ENCODE measurements at places on chromosomes 12 and 14.

- no peak for DNase-seq
Measured at GRCh38 chr14:54769951-54770863, 132.4 kb downstream of the GCH1 start.

DNA sequence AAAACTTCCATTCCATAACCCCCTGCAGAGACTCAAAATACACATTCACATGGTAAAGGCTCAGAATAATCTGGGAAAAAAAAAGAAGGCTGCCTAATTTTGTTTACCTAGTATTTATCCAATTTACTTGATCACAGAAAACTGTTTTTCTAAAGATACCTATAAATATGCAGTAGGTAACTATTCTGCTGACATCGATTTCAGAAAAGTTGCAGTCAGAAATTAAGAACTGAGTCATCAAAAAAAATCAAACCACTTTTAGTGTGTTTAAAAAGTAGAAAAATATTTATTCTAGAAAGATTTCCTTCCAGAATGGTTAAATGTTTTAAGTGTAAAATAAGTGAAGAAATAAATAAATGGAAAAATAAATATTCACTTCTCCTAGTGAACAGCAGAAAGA, 254.5 kb upstream of the CAND1 start:
- no peak for DNase-seq

GRCh38 chr12:40971911-40972310, 216.2 kb upstream of the PDZRN4 start:
- DNase-seq: no peak

DNA sequence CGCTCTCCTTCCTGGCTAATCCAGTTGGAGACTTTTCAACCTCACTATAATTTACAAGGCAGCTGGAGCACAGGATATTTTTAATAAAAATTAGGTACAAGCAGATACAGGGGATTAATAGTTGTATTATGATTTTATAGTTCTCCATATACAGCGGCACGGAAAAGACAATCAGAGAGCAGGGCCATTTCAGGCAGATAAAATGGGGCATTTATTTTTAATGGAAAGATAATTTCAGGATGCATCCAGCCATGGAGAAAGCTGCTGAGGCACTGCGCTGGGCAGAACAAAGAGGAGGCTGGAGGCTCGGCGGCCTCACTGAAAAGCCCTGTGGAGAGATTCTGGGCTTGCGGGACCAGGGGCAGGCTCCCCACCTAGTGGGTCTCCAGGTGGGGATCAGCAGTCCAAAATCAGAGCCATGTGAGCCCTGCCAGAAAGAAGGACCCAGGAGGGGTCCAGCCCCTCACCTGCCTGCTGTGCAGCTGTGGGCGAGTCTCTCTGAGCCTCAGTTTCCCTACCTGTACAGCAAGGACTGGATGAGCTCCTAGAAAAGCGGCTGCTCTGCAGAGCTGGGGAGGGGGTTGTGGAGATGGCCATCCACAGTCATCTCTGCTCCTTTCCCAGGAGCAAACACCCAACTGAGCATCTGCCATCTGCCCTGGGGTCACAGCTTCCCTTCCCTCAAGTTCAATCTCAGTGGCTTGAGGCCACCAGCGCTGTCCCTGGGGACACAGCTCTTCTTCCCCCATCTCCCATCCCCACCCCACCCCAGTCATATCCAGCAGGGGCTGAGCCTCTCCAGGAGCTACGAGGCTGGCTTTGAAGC, 23.9 kb upstream of the C14orf180 start:
- no peak for DNase-seq

DNA sequence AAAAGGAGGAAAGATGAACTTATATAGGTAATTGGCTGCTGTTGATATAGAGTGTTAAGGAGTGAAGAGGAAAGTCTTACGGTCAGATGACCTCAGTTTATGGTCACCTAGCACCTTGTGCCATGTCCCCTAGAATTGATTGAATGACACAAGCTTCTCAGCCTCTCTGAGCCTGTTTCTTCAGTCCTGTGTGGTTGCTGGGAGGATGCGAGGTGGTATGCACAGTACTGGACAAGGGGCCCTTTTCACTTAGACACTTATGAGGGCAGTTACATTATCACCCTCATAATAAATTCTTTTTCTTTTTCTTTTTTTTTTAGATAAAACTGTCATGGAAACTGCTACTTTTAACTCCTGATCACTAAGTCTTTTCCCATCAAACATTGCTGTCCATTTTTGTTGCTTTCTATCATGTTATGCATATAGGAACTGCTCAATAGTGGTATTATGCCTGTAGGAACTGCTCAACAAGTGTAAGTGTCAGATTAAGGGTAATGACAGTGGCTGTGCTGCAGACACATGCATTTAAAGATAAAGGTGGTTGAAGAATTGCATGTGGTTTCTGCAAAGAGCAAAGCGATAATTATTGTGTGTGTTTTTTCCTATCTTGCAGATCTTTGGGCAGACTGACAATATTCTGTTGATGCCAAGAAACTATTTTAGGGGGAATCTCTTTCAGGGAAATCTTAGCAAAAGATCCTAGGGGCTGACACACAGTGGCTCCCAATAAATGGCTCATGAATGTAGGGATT, 11.6 kb downstream of the ANO6 start:
- no peak for DNase-seq

DNA sequence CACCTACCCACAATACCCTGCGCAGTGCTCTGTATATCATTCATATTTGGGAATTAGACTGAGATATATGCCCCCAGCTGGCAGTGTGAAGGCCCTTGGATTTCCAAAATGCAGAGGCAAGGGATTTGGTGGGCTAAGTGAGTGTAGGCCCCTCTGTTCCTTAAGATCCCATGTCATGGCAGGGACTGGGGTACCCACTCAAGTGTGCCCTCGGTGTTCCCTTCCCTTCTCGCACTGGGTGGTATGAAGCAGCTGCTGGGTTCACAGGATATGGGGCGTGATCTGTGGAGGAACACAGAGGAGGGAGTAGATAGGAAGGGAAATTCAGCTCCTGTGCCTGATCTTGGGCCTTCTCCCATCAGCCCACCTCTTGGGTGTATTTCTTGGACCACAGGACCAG, 63.1 kb upstream of the VASH1 start:
- no peak for DNase-seq

DNA sequence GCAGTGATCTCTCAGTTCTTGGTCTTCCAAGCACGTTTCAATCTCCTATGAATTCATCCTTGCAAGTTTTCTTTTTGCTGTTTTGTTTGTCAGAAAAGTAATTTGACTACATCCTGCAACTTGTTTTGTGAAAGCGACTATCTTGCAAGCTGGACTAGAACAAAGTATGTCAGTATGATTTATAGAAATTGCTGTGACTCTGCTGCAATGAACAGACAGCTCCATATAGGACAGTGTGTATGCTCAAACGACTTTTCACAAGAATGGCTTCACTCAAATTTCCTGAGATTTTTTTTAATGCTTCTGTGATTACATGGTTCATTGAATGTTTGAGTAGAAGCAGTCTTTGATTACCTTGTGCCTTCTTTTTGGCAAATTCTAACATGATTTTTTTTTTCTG, 123.5 kb upstream of the TRHDE start:
- DNase-seq: no peak

GRCh38 chr12:80445083-80445793, 1.2 kb downstream of the PTPRQ start:
- DNase-seq: no peak

GRCh38 chr14:100313464-100314230, 7.4 kb upstream of the SLC25A29 start:
- no peak for DNase-seq

DNA sequence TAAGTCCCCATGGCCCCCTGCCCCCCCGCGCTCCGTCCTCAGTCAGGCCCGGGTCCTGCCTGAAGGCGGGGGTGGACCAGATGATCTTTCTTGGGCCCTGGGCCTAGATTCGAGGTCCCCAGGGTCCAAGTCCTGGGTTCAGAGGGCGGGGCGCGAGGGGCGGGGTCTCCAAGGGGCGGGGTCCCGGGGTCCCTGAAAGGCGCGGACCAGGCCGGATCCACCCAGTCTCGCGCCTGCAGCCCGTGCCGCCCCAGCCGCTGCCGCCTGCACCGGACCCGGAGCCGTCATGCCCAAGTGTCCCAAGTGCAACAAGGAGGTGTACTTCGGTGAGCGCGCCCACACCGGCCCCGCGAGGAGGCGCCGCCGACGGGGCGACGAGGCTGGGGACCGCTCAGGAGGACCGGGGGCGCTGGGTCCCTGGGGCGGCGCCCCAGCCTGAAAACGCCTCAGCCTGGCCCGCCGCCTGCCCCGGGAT, 325 bp downstream of the CRIP1 start:
- DNase-seq: no peak

DNA sequence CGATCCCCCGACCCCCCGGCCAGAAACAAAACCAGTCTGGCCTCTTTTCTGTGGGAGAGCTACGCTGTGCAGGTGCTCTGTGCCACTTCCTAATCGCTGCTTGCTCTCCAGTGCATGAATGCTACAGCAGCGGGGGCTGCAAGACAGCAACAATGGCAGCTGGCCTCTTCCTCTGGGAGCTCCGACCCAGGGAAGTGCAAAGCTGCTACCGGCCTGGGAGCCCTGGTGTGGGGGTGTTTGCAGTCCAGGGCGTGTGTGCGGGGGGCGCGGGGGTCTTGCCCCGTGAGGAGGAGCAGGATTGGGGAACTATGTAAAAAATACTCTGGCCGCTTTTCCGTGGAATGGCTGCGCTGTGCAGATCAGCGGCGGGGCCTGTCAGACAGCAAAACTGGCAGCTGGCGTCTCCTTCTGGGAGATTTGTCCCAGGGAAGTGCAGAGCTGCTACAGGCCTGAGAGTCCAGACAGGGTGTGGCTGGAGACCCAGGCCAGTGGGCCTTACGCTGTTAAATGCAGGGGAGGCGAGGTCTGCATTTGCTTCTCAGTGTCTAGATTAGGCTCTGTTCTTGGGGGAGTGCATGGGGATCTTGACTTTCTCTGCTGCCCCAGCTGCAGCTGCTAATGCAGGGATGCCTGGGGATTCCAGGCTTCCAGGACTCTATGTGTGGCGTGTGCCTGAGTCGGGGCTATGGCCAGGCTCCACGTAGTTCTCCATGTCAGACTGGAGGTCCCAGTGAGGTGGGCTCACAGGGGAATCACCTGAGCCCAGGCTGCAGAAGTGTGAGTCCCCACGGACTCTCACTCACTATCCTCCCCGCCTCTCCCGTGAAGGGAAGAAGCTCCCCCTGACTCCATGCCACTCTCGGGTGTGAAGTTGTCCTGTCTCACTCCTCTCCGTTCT, 344.5 kb downstream of the AEBP2 start:
- DNase-seq: no peak

- no peak for DNase-seq
Measured at GRCh38 chr12:106282457-106283097, 20.0 kb upstream of the TCP11L2 start.

GRCh38 chr12:59620326-59620725, 24.5 kb downstream of the SLC16A7 start:
- no peak for DNase-seq

GRCh38 chr14:105417690-105418121, 1.9 kb upstream of the MTA1 start:
- DNase-seq: no peak

GRCh38 chr14:58832095-58832521, 194.3 kb downstream of the DACT1 start:
- no peak for DNase-seq

DNA sequence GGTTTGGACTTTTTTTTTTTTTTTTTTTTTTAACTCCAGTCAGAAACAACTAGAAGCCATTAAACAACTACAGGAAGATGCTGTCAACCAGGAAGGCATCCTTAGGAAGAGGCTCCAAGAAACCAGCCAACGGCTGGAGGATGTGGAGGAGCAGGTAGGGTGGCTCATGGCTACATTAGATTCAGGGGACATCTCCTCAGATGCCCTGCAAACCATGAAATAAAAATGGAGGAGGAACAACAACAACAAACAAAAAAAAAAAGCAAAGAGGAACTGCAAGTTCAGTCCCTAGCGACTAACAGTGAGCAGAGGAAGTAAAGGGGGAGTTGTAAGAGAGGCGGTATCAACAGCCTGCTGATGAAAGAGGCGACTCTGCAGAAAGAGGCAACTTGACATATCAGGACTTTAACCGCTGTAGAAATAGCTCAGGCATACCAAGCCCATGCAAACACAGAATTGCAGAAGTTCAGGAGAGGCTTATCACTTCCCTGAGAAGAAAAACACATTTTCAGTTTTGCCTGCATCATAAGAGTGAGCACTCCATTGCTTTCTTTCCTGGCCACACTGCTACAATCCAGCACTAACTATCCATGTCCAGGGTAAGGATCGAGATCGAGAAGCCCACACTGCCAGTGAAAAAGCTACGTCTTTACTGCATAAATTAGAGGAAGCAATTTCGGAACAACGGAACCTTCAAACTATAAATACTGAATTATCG, 103.5 kb upstream of the BCAT1 start:
- no peak for DNase-seq

DNA sequence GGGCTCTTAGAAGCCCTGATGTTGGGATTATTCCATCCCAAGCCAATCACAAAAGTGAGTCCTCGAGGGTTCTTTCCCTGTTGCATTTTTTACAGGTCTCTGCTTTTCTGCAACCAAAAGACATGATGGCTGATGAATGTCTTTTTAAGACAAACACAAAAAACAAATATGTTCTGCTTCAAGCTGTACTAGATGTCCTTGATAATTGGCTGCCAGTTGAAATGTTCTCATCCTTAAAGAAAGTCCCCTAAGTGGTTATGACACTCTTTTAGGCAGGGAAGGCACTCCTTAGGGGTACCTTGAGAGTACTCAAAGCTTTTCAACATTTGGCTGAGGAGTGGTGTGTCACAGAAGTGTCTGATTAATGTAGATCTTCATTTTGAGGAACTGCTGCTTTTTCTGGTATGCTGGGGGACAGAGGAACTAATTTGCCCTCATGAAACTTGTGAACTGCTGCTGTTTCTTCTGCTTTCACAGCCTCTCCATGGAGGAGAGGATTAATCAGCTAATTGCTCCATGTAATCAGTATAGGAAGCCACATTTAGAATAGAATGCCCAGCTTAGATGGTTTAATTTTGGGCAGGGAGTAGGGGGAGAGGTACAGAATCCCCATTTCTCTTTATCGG, 22.8 kb upstream of the IGF1 start:
- DNase-seq: no peak

GRCh38 chr14:70170976-70171375, 17.8 kb downstream of the SLC8A3 start:
- no peak for DNase-seq

DNA sequence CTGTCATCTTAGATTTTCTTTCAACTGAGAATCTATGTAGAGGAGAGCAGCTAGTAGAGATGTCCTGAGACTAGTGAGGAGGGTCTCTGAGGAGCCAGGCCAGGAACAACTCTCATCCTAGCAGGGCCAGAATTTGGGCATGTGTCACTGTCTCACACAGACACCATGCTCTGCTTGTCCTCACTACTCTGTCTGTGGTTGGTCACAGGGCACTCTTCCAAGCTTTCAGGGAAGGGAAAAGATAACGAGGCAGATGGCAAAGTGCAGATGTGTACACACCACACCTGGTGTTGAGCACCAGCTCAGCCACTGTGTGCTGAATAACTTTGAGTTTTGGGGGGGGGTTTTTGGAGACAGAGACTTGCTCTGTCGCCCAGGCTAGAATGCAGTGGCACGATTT, 2.5 kb downstream of the SSPN start:
- DNase-seq: no peak

DNA sequence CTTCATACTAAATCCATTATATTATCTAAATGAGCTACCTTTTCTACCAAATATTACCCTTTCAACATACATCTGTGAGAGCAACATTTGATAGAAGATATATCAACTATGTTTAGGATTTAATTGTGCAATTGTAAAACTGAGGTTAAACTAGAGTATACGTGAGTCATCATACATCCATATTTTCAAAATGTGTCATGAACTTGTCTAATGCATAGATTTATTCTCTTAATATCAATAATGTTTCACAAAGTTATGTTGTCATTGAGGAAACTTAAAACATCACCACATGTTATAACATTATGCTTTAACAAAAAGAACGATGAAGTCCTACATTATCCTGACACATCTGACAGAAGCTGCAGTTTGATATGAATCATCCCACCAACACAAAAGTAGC, 645.5 kb upstream of the NOVA1 start:
- no peak for DNase-seq
